NCI-H460 (cell line): ENCODE measurements at places on chromosomes 4 and X.

- no peak for DNase-seq
These were observed 39.2 kb downstream of the BEX3 start for GRCh38 chrX:103415528-103415927.

GRCh38 chr4:172007889-172008288 is 194.7 kb downstream of the GALNTL6 start:
- no peak for DNase-seq

DNA sequence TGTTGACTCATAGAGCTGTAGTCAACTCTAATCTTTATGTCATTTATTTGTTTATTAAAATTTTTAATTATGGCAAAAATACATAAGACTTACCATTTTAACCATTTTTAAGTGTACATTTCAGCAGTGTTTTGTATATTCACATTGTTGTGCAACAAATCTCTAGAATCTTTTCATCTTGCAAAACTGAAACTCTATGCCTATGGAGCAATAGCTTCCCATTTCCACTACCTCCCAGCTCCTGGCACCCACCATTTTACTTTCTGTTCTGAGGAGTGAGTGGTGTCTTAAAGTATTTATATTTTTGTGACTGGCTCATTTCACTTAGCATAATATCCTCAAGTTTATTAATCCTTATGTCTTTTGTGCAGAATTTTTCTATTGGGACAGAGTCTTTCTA is 181.0 kb downstream of the GPAT3 start:
- DNase-seq = no peak

- no peak for DNase-seq
These were observed 131.0 kb upstream of the HUWE1 start for GRCh38 chrX:53817548-53817947.

GRCh38 chr4:24719615-24720014 is 75.8 kb upstream of the SOD3 start:
- no peak for DNase-seq

- DNase-seq = no peak
These were observed 6.9 kb downstream of the L1CAM start for GRCh38 chrX:153878969-153879653.

- peak; percentile 38 for DNase-seq
These were observed 22.4 kb upstream of the ARMCX4 start for GRCh38 chrX:101462892-101463291.

DNA sequence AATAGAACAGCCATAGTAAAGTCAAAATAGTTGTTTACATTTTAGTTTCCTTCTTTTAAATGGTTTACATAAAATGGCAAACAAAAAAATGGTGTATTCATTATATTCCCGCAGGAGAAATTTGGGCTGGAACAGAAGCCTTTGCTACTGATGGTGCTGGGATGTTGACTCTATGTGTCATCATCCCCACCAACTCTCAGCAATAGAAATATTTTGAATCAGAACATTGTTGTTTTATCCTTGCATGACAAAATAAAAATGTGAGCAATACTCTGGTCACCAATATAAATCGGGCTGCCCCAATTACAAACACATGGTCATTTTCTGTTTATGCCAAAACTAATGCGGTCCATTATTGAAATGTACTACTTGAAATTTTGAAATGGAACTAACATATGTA is 1131.6 kb upstream of the PCDH7 start:
- no peak for DNase-seq

GRCh38 chr4:80336582-80336981 is 1.1 kb downstream of the CFAP299 start:
- peak; percentile 3 for DNase-seq

- DNase-seq = no peak
These were observed 157.0 kb downstream of the PCDH18 start for GRCh38 chr4:137375111-137375850.

GRCh38 chr4:27928761-27929540 is 1068.3 kb downstream of the STIM2 start:
- DNase-seq = no peak

DNA sequence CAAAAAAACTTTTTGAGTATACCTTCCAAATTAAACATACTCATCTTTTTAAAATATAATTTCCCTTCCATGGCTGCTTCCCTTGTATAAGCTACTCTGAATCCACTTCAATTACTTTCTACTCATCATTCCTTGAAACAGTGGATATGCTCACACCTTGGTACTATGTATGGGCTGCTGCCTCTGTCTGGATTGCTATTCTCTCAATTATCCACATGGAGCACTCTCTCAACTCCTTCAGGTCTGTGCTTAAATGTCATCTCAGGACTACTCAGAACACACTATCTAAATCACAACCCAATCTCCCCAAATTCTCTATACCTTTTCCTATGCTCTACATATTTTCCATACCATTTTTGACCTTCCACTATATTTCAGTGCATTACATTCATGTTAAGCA is 898.9 kb upstream of the EPHA5 start:
- DNase-seq = no peak

- DNase-seq = no peak
These were observed 3.2 kb upstream of the POU3F4 start for GRCh38 chrX:83504721-83505479.

GRCh38 chrX:50971395-50971794 is 60.9 kb downstream of the BMP15 start:
- peak; percentile 1 for DNase-seq

GRCh38 chrX:119667111-119667878 is 25.7 kb downstream of the SEPTIN6 start:
- no peak for DNase-seq

GRCh38 chr4:127304356-127304755 is 328.4 kb upstream of the INTU start:
- DNase-seq = no peak

DNA sequence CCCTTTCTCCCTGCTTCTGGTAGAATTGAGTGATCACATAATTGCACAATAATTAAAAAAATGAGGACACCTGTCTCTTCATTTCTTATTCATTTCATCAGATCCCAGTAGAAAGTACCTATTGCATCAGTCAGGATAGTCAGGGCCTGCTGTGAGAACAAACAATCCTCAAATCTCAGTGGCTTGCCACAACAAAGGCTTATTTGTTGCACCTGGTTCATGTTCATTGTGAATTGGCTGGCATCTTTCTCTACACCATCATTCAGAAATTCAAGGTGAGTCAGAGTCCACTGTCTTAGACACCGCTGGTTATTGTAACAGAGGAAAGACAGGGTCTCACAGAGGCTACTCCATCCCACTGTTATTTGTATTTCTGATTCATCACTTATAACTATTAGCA is 409.8 kb downstream of the STIM2 start:
- DNase-seq = no peak

DNA sequence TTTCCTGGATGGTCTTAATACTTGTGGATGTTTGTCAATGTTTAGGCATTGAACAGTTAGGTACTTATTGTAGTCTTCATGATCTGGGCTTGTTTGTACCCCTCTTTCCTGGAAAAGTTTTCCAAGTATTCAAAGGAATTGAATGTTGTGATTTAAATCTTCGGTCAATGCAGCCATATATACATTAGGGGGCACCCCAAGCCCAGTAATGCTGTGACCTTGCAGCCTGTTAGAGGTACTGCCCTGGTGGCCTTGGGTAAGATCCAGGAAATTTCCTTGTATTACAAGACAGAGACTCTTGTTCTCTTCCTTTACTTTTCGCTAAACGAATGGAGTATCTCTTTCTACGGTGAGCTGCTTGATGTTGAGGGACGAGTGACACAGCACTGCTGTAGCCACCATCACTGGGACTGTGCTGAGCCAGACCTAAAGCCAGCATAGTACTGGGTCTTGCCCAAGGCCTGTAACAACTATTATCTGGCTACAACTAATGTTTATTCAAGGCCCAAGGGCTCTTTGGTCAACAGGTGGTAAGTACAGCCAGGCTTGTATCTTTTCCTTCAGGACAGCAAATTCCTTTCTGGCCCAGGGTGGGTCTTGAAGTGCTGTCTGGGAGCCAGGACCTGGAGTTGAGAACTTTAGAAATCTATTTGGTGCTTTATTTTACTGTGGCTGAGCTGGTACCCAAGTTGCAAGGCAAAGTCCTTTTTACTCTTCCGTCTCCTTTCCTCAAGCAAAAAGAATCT is 118.3 kb upstream of the ATOH1 start:
- DNase-seq = peak; percentile 12

- DNase-seq = no peak
These were observed 360.2 kb downstream of the GLUD2 start for GRCh38 chrX:121407627-121408026.

DNA sequence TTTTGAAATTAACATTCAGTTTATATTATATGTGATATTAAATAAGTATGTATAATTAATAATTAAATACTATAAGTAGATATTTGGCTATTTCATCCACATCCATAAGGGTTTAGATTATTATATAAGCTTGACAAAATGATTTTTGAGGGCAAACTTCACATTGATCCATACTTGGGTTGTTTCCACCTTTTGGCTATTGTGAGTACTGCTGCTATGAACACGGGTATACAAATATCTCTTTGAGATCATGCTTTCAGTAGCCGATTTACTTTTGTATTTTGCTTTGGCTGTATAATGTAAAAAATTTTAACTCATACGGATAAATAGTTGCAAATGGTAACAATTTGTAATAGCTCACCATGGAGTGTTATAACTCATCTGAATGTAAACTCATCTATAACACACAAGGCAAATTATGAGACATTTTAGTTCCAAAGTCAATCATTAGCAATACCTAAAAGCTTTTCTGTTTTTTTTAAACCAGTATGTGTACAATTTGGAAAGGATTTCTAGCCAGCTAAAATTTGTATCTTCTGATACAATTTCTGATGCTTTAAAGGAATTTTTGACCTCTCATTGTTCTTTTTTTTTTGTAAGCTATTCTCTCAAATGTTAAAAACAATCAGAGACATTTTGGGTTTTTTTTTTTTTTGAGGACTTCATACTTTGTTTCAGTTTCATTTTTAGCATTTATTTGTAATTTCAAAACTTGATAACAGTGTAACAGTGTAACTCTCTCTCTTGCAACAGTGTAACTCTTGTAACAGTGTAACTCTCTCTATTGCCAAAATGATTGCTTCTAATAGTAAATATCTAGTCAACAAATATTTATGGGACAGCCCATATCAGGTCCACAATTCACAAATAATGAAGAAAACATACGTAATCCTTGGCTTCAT is 51.8 kb upstream of the ARX start:
- no peak for DNase-seq

DNA sequence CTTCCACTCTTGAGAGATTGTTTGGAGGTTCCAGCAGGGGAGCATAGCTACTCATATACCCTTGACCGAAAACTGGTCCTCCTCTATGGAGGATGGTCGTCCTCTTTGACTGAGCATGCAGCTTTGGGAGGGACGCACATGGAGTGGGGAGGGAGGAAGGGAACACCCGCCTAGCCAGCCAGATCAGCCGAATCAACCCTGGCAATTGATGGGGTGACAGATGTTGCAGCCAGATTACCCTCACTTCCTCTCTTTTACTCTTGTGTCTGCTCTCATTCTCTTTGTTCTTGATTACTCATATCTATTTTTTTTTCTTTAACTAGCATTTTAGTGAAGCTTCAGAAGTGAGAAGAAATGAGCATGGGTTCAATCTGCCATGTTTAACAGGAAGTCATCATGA is 19.6 kb downstream of the MGST2 start:
- no peak for DNase-seq

DNA sequence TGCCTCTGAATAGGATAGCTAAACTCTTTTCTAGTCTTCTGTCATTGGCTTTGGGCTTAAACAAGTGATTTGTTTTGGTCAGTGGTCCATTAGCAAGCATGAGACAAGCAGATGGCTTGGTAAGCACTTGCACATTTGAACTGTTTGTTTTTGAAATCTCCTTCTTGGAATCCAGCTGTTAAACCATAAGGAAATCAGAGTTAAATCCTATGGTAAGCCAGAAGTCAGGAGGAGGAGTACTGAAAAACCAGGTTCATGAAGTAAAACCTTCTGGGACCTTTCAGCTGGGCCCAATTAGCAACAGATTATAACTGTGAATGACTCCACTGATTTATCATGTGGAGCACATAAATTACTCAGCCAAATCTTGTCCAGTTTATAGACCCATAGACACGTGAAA is 1042.5 kb upstream of the PABPC4L start:
- DNase-seq = no peak

- DNase-seq = no peak
These were observed 55.1 kb downstream of the ZNF330 start for GRCh38 chr4:141275834-141276233.

DNA sequence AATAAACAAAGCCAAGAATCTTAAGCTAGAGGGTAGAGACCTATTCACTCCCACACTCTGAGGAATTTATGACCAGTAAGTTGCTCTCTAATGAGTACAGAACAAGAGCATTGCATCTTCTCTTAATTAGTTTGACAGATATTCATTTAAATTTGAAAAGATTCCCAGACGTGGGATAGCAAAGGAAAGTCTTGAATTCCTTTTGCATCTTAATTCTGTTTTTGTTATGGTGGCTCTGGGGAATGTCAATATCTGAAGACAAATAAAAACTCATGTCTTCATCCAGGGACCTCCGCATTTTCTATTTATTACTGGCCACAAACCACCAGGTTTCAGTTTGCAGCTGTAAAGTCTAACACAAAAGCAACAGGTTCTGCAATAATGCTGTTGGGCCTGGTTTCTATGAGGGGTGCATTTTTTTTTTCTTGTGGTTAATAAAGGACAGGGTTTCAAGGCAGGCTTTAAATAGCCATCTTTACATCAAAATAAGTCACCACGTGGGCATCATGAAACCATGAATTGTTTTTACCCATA is 172.3 kb downstream of the SHROOM3 start:
- no peak for DNase-seq

DNA sequence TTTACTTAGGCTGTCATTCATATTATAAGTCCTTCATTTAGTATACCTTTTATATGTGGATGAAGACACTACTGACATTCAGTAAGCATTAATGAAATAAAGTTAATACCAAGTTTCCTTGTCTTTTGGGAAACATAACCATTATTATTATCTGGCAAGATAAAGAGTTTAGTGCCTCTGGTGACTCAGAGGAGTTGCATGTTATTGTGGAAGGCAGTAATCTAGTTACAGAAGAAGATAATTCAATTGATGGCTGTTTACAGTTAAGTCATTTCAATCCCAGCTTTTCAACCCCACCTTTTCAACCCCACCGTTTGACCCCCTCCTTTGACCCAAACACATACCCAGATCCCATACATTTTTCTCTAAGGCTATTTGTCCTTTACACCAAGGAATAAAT is 143.8 kb downstream of the FANCB start:
- DNase-seq = no peak

GRCh38 chr4:185361872-185362271 is 33.9 kb downstream of the LRP2BP start:
- no peak for DNase-seq

DNA sequence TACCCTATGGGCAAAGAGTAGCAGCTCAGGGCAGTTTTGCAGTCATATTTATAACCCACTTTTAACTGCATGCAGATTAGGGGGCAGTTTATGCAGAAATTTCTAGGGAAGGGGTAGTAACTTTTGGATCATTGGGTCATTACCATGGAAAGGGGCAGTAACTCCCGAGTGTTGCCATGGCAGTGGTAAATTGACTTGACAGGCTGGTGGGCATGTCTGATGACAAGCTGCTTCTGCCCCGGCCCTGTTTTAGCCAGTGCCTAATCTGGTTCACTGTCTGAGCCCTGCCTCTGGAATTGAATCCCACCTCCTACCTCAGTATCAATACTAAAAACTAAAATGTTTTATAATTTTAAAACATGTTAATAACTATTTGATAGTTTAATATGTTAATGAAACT is 362.1 kb upstream of the ATOH1 start:
- no peak for DNase-seq
